ENCODE measurements at places on chromosomes 7 and 10. TPM values are rescaled to one million over a fixed set of nuclear protein-coding genes. Genes with fewer than 3 reads are reported as not detected.

GIGYF1 gene
- total RNA-seq, result 44.9 TPM

PRRT4 gene
- 0.49 TPM for total RNA-seq

SOSTDC1 gene
- not detected for total RNA-seq

IL6 gene
- total RNA-seq, result 5.0 TPM

DNA sequence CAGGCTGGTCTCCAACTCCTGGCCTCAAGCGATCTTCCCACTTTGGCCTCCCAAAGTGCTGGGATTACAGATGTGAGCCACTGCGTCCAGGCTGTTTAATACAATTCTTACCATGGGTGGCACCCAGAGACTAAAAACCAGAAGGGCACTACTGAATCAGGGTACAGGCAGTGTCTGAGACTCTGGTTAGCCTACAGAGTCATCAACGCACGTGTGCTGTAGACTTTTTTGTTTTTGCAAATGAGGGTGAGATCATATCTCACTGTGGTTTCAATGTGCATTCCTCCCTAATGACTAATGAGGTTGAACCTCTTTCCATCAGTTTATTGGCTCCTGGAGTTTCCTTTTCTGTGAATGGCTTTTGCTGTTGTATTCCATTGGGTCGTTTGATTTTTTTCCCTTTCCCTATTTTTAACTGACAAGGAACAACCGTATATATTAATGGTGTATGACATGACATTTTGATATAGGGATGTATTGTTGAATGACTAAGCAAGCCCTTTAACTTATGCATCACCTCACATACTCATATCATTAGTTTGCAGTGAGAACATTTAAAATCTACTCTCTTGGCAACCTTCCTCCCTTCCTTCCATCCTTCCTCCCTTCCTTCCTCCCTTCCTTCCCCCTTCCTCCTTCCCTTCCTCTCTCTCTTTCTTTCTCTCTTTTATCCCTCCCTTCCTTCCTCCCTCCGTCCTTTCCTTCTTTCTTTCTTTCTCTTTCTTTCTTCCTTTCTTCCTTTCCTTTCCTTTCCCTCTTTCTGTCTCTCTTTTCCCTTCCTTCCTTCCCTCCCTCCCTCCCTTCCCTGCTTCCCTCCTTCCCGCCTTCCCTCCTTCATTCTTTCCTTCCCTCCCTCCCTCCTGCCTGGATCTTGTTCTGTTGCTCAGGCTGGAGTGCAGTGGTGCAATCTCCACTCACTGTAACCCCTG is 9.3 kb upstream of the TMEM270 start:
- no peak for DNase-seq

All from ureter (tissue), 1 donor.